ENCODE measurements at places on chromosomes 6 and 20.

- DNase-seq, result peak; percentile 31
Observed at GRCh38 chr6:144659202-144660182, 374.4 kb downstream of the UTRN start.

GRCh38 chr20:61027218-61027617, 224.8 kb upstream of the CDH4 start:
- no peak for DNase-seq

GRCh38 chr6:35635601-35636597, 52.8 kb downstream of the FKBP5 start:
- no peak for DNase-seq

DNA sequence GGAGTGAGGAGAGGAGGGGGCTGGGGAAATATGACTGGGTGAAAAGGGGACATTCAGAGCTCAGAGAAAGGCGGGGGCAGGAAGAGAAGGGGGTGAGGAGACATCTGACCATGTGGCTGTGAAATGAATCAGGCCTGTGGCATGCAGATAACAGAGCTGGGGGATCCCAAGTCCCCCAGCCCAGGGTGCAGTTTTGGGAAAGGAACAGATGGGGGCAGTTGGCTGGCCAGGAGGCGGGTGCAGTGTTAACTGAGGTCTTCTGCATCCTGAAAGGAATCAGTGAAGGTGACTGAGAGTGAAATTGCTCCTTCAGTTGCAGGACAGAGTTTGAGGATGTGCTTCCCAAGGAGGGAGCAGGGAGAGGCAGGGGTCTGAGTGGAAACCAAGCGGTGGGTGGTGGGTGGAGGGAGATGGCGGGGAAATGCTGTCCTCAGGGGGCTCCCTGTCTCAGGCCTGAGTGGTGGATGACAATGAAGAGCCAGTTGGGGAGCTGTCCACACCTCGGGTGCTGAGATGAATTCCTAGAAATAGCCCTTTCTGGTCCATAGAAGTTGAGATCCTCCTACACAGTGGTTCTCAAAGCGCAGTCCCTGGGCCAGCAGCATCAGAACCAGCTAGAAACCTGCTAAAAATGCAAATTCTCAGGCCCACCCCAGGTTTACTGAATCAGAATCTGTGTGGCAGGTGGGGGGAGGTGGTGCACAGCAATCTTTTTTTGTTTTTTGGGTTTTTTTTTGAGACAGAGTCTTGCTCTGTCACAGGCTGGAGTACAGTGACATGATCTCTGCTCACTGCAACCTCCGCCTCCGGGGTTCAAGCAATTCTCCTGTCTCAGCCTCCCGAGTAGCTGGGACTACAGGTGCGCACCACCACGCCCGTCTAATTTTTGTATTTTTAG, 26.0 kb upstream of the CCDC167 start:
- DNase-seq, result no peak

- no peak for DNase-seq
Observed at GRCh38 chr6:106913676-106914280, 60.8 kb downstream of the CD24 start.

GRCh38 chr6:131574133-131574532, 1.1 kb downstream of the ARG1 start:
- no peak for DNase-seq

- no peak for DNase-seq
Observed at GRCh38 chr6:25217302-25217701, 61.9 kb upstream of the CARMIL1 start.

DNA sequence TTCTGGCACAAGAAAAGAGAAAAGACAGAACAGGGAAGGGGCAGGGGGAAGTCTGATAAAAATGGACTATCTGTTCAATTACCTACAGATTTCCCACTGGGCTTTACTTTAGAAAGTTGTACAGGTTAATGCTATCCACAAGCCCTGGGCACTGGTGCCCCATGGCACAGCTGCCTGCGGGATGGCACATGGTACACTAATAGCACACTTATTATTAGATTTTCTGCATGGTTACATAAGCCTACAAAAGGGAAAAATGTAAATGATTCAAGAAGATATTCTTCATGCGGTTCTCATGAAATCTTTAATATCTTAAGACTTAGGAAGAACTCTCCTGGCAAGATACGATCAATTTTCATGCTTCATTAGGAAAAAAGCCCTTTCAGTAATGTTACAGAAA, 137.5 kb downstream of the GMPR start:
- DNase-seq, result no peak

DNA sequence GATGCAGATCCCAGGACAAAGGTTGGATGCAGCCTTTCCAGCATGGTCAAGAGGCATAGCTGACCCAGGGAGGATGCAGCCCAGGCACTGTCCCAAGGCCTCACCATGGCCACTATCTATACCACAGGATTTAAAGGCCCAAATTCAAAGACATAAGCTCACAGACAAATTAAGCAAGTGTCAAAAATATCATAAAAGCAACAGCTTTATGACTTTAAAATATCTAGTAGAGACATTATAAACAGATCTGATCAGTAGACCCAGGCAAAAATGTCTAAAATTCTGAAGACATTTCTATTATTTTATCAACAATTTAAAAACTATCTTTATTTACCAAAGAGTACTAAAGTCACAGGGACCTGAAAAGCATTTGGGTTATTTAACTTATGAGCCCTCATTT, 373.5 kb downstream of the CDC5L start:
- no peak for DNase-seq

- no peak for DNase-seq
Observed at GRCh38 chr6:52647199-52647598, 23.7 kb upstream of the TMEM14A start.

GRCh38 chr20:59453759-59454560, 150.4 kb upstream of the PHACTR3 start:
- DNase-seq, result no peak

DNA sequence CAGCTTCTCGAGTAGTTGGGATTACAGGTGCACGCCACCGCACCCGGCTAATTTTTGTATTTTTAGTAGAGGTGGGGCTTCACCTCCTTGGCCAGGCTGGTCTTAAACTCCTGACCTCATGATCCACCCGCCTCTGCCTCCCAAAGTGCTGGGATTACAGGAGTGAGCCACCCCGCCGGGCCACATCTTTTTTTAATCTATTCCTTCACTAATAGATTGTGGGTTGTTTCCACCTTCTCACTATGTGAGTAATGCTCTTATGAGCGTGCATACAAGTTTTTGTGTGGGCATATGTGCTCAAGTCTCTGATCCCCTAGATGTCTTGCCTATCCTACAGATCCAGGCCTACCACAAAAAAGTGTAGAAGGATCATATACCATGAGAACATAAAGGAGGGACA, 30.7 kb downstream of the CARMIL1 start:
- no peak for DNase-seq

DNA sequence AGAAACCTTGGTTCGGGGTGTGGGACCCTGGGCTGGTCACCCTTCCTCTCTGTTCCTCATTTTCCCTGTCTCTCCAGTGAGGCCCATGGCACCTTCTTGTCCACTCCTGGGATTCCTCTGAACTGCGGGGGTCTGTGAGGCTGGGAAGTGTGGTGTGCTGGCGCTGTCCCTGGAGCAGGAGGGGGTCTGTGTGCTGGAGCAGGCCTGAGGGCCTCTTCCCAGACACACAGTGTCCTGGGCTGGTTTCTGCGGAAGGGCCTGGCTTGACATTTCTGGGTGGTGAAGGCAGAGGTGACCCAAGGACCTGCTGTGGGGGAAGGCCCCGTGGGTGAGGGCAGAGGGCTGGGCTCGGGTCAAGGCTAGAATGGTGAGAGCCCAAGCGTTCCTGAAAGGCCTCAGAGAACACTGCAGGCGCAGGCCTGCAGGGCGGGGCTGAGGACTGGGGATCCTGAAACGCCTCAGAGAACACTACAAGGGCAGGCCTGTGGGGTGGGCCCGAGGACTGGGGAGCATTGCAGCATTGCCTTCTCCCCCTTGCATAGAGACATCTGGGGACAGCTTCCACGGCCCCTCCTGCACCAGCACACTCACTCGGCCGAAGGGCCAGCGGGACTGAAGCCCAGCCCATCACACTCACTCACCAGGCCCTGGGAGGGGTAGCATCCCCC, 10.6 kb upstream of the BAK1 start:
- no peak for DNase-seq

- DNase-seq, result no peak
Observed at GRCh38 chr6:169240591-169241390, 12.9 kb downstream of the THBS2 start.

DNA sequence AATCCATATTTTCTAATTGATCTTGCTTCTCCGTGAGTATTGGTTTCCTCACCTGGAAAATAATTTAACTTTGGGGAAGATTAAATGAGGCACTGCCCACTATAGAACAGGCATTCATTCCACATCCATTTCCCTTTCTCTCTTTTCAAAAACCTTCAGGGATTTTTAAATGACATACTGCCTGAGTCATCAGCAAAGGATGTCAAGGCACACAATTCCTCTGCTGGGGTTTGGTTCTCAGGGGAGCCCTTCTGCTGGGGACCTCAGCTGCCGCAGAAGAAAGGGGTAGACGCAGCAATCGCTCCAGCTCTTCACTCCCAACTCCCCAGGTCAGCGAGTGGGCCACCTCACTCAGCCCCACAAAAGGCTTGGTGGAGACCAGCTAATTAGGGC, 90.7 kb upstream of the BACH2 start:
- no peak for DNase-seq

DNA sequence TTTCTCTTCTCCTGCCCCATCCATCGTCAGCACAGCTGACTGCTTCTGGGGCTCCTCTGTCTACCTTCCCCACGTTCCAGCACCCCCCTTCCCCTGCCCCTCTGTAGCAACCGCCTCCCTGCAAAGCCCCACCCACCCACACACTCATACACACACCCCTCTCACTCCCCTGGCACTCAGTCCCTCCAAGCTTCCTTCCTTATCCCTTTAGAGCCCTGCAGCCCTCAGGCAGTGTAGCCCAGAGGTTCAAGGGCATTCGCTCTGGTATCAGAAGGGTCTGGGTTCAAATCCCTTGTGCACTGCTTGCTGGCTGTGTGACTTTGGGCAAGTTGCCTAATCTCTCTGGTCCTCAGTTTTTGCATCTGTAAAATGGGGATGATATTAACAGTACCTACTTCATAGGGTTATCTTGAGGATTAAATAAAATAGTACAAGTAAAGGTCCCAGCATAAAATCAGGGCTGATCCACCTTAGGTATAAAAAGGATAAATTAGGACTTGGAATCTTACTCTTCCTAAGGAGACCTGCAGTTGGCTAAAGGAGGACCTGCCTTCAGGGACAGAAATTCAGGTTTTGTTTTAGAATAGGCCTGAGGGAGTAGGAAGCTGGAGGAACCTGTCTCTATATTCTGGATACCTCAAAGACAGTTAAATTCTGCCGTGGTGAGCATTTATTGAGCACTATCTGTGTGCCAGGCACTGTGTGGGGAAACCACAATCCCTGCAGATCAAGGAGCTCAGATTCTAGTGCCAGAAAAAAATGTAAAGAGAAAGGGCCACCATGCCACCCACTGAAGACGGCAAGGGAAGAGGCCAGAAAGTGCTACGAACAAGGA, 94.1 kb downstream of the SNX5 start:
- DNase-seq, result no peak

DNA sequence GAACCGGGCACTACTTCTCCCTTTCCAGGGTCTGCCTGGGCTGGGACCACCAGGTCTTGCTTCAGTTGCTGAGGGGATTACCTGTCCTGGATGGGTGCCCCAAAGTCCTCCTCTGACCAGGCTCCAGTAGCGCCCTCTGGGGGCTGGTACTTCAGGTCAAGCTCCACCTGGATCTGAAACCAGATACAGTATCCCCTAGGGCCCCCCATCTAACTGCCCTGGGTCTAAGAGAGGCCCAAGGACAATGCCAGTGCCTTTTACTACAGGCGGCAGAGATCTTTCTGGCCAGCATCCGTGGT, 11.2 kb upstream of the SPAG4 start:
- no peak for DNase-seq

GRCh38 chr6:128062882-128063603, 162.2 kb upstream of the THEMIS start:
- no peak for DNase-seq

- DNase-seq, result no peak
Observed at GRCh38 chr20:34615477-34615876, 57.0 kb downstream of the MAP1LC3A start.

- no peak for DNase-seq
Observed at GRCh38 chr6:115511771-115512170, 548.9 kb downstream of the FRK start.

DNA sequence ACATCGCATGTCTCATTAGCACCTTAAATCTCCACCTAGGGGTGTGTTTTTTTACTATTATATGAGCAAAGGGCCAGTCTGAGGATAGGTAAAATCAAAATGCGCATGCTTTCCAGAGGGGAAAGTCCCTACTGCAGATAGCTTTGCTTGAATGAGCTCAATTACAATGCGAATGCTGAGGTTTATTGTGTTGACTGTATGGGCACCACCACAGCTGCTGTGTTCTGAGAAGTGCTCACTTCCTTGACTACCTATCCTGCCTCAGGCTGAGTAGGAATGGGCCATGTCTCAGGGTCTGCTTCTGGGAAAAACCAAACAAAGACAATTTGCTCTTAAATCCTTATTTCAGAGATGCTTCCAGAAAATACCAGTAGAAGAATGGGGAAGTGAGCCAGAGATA, 36.6 kb downstream of the MOCS1 start:
- DNase-seq, result no peak

GRCh38 chr20:36472637-36473090, 68.7 kb upstream of the MYL9 start:
- DNase-seq, result peak; percentile 64

GRCh38 chr6:72905705-72906478, 284.0 kb downstream of the KCNQ5 start:
- DNase-seq, result no peak

GRCh38 chr6:100078509-100078908, 84.5 kb upstream of the MCHR2 start:
- no peak for DNase-seq

DNA sequence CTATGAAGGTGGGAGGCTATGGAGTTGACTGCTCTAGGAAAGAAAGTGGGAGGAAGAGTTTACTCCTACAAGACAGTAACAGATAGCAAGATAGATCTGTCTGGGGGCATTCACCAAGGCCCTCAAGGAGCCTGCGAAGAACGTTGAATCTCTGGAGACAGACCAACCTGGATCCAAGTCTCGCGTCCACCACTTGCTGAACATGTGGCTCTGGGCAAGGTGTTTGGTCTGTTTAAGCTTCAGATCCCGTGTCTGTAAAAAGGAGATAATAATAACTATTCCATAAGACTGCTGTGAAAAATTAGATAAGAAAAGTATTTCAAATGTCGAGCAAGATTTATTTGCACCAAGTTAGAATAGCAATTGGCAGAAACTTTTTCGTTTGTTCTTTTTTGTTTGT, 8.1 kb upstream of the EEF1A1 start:
- no peak for DNase-seq
